ENCODE measurements at places on chromosomes 11 and 22.

DNA sequence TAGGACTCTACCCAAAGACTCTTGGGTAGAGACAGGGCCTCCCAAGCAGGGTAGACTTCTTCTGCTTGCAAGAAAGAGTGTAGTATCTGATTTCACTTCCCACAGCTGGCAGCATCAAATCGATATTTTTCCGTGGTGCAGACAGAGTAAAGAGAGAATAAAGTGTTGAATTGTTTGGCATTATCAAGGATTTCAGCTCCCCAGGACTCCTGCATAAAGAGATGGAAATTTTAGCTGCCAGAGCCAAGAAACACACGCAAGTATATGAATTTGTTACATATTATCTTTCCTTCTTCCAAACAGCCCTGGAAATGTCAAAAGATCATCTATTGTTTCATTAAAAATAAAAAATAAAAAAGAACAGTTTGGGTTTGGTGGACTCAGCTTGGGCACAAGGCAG lies 136.8 kb downstream of the PKNOX2 start:
- no peak for DNase-seq

DNA sequence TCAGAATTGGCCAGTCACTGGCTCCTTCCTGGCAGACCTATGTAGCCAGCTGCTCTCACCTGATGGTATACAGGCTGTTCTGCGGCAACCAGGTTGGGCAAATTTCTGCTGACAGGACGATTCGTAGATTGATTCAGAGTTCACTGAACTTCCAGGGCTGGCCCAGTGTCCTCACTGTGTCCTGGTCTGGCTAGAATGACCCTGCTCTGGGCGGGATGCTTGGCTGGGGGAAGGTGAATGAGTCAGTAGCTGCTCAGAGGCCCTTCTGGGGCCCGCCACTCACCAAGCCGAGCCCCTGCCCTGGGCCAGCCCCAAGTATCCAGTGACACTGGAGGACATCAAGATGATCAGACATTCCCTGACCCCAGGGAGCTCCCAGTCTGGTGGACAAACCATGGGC lies 62.9 kb upstream of the WNT11 start:
- DNase-seq = no peak

- no peak for DNase-seq
Observed at GRCh38 chr22:23503142-23503541, 76.9 kb downstream of the IGLL1 start.

DNA sequence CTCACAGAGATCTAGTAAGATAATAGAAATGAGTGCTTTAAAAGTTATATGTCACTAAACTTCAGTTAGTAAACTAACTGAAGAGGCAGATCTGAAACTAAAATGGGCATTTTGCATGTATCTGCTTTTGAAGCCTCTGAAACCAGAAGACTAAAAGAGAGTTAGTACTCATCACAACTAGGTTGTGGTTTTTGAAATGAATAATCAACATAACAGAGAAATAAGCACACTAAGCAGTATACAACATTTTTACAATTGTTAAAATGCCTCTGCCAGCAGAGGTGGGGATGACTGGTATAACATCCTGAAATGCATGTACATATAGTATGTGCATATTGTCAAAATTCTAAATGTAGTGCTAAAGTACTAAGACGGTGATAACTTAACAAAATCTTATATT lies 564.5 kb downstream of the DLG2 start:
- no peak for DNase-seq

Data from activated B cell treated with CpG ODN at 0.5 μM for 24 hours (primary cell).